ENCODE measurements at places on chromosomes 7 and 10.
A peak's percentile ranks its signal among the peaks of the same experiment; 100 is the strongest.

GRCh38 chr7:12111422-12112405 is 99.4 kb upstream of the TMEM106B start:
- peak; percentile 12 for DNase-seq

GRCh38 chr10:130456616-130457015 is 320.4 kb downstream of the GLRX3 start:
- DNase-seq: no peak

DNA sequence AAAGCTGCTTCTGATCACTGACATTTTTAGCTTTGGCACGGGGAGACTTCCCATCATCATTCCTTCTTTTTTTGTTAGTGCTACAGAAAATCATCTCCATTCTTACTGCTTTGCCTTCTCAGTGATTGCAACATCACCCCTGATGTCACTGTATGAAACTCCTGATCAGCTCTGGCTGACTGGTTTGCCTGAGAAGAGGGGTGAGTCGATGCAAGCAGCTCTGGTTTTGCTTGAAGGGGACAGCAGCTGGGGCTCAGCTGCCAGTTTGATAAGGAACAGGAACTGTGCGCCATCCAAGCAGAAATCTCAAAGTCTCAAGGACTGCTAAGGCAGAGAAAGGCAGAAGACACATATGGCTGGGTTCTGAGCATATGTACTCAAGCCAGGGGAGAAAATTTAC is 808.5 kb upstream of the CELF2 start:
- peak; percentile 18 for DNase-seq

DNA sequence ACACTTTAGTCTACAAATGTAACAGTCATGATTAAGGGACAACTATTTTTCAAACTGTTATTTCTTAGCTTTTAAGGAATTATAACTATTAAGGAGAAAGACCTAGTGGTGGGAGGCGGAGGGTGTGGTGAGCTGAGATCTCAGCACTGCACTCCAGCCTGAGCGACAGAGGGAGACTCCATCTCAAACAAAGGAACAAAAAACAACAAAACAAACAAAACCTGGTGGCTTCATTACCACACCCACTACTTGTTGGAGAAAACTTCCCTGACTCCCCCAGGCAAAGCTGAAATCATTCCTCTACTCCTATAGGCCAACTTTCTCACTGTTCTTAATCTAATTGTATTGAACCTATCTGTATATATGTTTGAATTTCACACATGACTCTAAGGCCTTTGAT is 3.2 kb downstream of the POLR1F start:
- no peak for DNase-seq

DNA sequence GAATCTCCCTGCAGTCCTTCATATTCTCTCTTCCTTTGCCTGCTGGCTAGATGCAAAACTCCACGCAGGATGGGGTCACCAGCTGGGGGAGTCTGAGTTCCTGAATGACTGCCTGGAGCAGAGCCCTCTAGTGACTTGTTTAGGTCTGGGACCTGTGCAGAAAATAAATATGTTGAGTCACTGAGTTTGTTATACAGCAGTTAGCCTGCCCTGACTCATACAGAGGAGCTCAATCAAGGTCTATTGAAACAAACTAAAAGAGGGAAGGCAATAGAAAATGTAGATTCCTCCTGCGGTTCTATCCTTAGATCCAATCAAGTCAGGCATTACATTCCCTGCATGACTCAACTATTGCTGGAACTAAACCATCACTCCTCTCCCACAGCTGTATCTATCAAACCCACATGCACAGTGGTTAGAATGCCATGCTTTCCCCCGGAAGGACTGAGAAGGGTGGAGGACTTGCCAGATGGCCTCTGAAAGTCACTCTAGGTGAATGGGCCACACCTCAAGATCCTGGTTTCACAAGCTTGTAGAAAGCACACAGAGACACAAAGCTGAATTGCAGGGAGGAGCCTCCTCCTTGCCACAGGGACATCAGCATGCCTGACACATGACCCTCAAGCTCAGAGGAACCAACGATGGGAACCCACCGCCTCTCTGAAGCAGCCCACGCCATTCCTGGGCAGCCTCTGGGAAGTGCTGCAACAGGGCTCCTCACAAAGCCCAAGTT is 73.9 kb downstream of the SH3PXD2A start:
- DNase-seq: peak; percentile 89
